Kasumi-1 (cell line): ENCODE measurements at places on chromosomes 3 and 15.

GRCh38 chr3:97439373-97439772 is 325.2 kb upstream of the ARL6 start:
- no peak for DNase-seq

DNA sequence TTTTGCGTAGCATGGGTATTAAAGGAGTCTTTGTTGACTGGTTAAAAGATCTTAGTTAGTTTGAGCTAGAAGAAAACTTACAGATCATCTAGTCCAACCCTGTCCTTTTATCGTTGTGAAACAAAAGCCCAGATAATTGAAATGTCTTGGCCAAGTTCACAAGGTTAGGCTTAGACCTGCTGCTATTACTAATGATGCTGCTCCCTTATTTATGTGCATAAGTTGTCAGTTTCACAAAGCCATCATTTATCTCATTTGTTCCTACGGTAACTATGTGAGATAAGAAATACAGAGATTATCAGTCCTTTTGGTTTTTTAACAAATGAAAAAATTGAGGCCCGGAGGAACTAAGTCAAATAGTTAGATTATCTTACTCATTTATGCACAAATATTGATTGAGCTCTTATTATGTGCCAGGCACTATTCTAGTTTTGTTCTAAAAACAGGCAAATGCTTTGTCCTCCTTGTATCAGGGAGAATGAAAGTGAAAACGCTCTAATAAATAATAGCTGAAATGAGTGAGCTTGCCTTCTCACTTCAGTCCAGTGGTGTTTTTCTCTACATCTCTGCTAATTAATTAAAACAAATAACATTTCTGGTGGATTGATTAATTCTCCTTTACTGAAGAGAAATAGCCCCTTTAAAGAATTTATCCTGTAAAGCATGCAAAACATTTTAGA is 49.1 kb upstream of the TPRG1 start:
- no peak for DNase-seq

- no peak for DNase-seq
Measured at GRCh38 chr3:52257911-52258310, 12.4 kb downstream of the PPM1M start.

DNA sequence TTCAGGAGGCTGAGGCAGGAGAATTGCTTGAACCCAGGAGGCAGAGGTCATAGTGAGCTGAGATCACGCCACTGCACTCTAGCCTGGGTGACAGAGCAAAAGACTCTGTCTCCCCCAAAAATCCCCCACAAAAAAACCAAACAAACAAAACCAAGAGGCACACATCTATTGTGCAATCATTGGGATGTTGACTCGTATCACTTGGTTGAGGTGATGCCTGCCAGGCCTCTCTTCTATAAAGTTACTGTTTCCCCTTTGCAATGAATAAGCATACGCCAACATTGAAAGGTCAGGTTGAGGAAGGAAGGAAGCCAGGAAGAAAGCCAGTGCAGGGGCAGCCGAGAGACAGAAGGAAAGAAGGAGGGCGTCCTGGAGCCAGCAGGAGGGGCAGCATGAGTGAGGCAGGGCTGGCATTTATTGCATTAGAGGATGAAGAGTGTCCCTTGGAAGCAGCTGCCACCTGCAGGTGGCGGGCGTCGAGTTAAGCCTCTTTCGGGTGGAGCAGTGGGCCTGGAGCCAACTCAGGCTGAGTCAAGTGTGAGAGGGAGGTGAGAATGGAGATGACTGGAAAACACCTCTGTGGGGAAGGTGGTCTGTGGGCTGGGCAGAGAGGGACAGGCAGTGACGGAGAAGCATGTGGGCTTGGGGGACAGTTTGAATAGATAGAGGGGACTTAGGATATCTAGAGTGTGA is 8.3 kb upstream of the CSPG4 start:
- peak; percentile 45 for DNase-seq

DNA sequence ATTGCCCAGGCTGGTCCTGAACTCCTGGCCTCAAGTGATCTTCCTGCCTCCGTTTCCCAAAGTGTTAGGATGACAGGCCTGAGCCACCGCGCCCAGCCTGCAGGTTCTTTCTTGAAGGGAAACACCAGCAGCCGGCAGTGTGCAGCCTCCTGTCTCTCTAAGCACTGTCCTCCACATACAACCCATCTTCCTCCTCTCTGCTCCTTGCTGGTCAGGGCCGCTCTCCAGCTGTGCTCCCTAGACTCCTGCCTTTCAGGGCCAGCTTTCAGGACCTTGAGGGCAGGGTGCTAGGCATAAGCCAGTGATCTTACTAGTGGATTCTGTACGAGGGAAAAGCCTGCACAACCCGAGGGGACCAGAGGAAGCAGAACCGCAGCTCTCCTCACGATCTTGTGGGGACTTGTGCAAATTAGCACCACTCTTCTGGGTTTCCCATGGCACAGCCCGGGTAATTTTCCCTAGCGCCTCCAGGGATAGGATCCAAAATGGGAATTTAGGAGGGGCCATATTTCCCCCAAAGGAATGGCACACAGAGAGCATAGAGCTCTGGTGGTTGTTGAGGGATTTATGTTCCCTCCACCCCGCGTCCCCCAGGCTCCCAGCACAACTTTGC is 18.2 kb upstream of the CORO2B start:
- DNase-seq: no peak
